ENCODE measurements at places on chromosomes 4 and X. TPM values are rescaled to one million over a fixed set of nuclear protein-coding genes. Genes with fewer than 3 reads are reported as not detected.

DNA sequence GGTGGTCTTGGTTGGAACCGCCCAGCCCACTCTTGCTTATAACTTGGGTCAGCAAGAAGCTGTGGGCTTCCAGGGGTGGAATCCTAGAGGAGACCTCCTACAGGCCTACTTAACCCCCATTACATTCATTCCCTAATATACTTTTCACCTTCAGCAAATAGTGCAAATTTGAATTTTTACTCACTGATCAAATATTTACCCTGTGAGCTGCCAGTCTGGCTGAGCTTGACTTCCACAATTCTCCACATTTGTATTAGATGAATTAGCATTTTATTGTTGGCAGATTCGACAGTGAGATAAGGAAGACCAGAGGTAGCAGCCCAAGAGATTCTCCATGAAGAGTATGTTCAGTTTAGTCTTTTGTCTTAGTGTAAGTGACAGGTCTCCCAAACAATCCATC is 199.6 kb downstream of the BCOR start:
- no peak for DNase-seq

GRCh38 chr4:127284236-127284635 is 348.5 kb upstream of the INTU start:
- no peak for DNase-seq

GRCh38 chrX:70133303-70134115 is at the start of gene IGBP1:
IGBP1 (plus strand) TSS chrX:70133447; CDS start chrX:70133948, 501 bp downstream.
- DNase-seq = peak; percentile 62

DNA sequence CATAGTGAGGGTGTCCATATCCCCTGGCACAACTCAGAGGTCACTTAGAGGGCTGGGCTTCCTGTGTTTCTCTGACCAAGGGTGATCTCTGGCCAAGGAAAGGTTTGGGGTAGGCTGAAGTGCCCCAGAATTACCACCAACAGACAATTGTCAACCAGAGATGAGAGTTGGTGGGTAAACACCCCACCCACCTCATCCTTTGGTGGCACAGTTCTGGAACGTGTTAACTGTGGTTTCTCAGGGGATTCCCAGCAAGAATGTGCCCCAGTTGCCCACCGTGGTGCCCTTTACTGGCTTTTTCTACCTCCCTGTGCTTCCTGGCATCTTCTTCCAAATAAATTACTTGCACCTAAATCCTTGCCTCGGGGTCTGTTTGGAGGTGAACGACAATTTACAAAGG is 17.1 kb downstream of the GRPR start:
- no peak for DNase-seq

Gene F8A3
- 0.54 TPM for total RNA-seq

- no peak for DNase-seq
Measured at GRCh38 chrX:68045008-68045577, 388.2 kb downstream of the OPHN1 start.

- DNase-seq = no peak
Measured at GRCh38 chr4:893276-893994, 38.7 kb downstream of the GAK start.

GRCh38 chrX:19791562-19791961 is 95.8 kb downstream of the SH3KBP1 start:
- no peak for DNase-seq

DNA sequence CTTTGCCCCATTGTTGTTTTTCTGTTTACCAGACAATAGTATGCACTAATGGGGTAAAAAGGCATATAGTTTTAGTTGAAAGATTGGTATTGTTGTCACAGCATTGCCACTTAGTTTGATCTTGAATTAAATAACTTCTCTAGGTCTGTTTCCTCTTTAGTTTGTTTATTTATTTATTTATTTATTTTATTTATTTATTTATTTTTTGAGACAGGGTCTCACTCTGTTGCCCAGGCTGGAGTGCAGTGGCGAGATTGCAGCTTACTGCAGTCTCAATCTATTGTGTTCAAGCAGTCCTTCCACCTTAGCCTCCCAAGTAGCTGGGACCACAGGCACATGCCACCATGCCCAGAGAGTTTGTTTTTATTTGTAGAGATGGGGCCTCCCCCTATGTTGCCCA is 138.6 kb downstream of the KDM6A start:
- no peak for DNase-seq

DNA sequence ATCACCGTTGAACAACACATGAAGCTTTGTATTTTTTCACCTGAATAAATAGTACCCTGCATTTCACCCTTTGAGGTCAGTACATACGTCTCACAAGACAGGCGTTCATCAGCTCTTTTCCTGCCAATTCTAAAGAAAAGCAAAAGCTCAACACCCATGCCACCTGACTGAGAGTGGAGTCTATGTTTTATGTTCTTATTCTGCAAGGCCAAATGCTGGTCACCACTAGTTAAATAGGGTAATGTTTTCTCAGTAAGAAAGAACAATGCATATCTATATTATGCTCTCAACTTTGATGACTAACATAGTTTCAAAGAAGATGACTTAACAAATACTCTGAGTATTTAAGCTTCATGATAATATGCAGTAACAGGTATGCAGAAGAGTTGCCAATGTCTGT is 336.3 kb upstream of the BMP3 start:
- no peak for DNase-seq

- no peak for DNase-seq
Measured at GRCh38 chr4:105815701-105816100, 79.6 kb upstream of the NPNT start.

DNA sequence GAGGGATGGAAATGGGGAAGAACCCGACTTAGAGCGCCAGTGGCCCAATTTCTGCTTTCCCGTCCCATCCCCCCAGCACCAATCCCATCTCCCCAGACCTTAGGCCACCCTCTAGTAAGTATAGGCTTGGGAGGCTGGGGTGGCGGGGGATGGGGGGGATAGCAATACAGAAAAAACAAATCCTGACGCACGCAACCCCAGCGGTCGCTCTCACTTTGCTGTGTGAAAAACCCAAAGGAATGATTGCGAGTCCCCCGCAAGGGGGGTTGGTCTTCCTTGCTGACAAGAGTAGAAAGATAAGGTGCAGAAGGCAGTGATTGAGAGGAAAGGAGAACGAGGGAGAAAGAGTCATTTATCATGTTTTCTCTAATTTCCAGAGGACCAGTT is 863 bp downstream of the CPE start:
- no peak for DNase-seq

Gene PF4V1
- total RNA-seq = 0.51 TPM

- no peak for DNase-seq
Measured at GRCh38 chr4:64780664-64781063, 371.4 kb upstream of the TECRL start.

GRCh38 chr4:39435659-39436563 is 22.8 kb downstream of the RPL9 start:
- no peak for DNase-seq

Gene RBMX2
- 40.4 TPM for total RNA-seq

- DNase-seq = peak; percentile 8
Measured at GRCh38 chrX:100368167-100368566, 41.9 kb downstream of the PCDH19 start.

Gene NRK
- total RNA-seq = 0.03 TPM

- no peak for DNase-seq
Measured at GRCh38 chr4:168621806-168622589, 125.1 kb downstream of the PALLD start.

Gene SAGE1
- total RNA-seq = not detected

GRCh38 chr4:152691761-152692160 is 12.0 kb upstream of the TMEM154 start:
- DNase-seq = no peak

GRCh38 chr4:8710416-8710815 is 117.9 kb downstream of the CPZ start:
- no peak for DNase-seq

GRCh38 chr4:112140536-112140935 is 4.7 kb upstream of the FAM241A start:
- no peak for DNase-seq

DNA sequence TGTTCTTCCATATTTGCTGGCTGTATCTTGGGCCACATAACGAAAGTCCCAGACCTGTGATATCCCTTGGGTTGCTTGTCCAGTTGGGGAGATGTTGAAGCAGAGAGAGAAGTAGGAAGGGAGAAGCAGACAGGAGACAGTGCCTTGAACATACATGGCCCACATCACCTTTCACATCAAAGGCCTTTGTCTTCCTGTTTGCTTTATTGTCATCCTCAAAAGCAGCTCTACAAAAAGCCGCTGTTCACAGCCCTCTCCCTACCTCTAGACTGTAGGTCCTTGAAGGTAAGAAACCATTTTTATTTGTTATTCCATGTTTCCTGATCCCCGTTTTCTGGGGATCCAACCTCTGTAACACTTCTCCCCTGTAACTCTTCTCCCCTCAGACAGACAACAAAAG is 14.9 kb downstream of the USP26 start:
- no peak for DNase-seq

DNA sequence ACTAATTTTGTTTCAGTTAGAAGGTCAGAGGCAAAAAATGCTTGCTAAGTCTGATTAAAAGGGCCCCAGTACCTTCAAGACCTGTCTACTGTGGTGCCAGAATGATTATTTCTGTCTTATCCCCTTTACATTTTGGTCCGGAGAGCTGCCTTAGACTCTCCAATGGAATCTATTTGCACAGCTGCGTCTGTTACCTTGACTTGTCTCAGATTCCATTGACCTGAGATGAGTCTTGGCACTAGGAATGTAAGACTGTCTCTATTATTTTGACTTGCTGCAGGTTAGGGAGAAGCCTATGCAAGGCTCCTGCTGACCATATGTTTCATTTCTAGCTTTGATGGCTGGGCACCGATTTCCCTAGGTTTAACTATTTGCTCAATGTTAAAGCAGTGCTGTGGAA is 457.6 kb downstream of the KCTD8 start:
- no peak for DNase-seq

Gene KLKB1
- total RNA-seq = not detected

Gene FRMPD4
- not detected for total RNA-seq

Data from Panc1 (cell line).